Activated naive CD4-positive, alpha-beta T cell treated with Interleukin-2 at 50 U/mL for 16 hours (primary cell): ENCODE measurements at places on chromosomes 4 and X.
A peak's percentile ranks its signal among the peaks of the same experiment; 100 is the strongest.

DNA sequence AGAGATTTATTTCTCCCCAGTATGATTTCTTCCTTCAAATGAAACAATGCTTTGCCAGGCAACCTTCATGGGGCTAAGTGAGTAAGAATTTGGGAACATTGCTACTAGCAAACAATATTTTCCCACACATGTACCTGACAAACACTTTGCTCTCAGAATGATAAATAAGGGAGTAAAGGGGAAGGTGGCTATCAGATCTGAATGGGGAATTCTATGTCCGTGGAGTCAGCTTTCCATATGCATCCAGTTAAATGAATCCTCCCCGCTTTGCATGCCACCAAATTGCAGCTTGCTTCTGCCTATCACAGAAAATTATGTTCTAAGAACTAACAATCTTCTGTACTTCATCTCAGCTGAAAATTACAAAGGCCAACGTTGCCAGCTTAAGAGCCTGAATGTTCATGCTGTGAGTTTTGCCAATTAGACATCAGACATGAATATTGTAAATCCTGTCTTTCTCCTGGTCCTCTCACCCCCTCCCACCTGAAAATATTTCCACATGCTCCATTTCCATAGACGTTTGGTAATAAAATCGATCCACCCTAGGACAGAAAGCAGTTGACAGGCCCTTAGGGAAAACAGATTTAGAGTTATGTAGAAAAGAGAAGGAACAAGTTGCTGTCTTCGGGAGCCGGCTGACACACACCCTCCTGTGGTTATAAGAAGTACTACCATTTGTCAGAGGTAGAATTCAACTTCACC lies 6.3 kb downstream of the MEPE start:
- no peak for DNase-seq

DNA sequence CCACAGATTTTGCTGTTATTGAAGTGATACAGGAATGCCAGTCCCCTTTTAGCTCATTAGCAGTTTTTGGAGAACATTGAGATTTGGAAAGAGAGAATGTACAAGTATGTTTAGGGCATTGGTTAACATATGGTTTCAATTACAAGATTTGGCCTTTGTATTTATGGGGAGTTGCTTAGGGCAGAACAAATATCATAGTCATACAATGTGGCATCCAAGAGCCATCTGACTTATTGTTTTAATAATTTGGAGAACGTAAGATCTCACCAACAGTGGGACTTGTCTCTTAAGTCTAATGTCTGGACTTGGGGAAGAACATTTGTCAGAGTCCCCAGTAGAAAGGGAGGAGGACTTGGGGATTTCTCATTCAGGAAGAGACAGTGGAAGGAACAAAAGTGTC lies 166.1 kb downstream of the STK32B start:
- DNase-seq: no peak

DNA sequence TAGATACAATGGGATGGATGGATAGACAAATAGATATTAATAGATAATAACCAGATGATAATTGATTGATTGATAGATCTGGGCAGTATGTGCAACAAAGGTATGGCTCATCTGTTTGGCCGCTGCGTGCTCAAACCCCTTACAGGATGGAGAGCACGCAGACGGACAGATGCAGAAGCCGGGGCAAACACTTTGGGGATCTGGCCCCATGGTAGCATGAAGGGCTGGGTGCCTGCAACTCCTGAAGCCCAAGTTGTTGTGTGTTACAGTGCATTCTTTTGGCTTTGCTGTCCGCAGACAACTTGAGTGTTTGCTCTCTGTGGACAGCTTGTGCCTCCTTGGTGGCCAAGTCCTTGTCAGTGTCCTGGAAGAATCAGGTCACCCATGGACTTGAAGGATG lies 10.6 kb upstream of the DHRSX start:
- DNase-seq: no peak

GRCh38 chr4:34365946-34366345 lies 1878.4 kb downstream of the ARAP2 start:
- DNase-seq: no peak

DNA sequence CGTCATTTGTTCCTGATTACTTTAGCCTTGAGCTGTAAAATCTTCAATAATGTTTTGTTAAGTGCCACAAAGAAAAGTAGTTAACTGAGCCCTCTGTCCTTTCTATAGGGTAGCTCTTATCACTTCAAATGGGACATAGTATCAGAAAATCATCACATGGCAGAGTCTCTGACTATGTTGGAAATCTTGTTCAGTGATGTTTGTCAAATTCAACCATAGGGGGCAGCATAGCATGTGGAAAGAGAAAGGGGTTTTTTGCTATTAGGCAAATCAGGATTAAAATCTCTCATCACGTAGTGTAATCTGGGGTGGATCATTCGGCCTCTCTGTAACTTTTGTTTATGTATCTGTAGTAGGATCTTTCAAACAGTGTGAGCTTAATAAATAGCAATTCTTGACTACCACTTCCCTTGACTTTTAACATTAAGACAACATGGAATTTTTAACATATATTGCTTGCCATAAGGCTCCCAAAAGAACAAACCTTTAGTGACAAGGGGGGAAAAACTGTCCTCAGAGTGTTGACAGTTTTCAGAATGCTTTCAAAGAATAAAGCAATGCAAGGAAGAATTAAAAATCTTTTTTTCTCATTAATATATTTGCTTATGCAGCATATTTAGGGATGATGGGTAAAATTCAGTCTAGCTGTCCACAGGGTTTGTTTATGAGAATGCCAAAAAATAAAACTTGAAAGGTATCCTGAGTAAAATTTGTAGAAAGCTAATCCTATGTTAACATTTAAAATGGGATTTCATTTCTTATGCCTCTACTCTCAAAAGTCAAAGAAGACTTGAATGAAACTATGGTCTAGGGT lies 127.2 kb downstream of the FBXW7 start:
- DNase-seq: no peak

DNA sequence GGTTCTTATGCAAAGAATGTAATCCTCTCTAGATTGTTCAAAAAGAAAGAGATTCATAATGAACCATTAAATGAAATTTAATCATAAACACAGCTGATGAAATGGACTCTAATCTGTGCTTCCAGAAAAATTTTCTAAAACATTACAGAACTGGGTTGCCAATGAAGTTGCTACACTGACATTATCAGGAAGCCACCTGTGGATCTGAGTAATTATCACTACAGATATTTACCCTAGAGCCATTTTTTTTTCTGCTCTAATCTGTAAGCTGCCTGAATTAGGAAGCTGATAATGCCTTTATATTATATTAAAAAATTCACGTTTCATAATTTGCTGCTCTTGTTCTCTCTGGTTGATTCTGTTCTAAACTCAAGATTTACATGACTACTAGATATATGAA lies 380.1 kb downstream of the GRIA2 start:
- DNase-seq: no peak

GRCh38 chr4:107196312-107196711 lies 160.2 kb upstream of the DKK2 start:
- no peak for DNase-seq

GRCh38 chr4:41294445-41295062 lies 37.8 kb downstream of the UCHL1 start:
- no peak for DNase-seq

GRCh38 chr4:89024051-89024675 lies 32.8 kb downstream of the FAM13A start:
- DNase-seq: peak; percentile 29

- no peak for DNase-seq
Measured at GRCh38 chr4:90542216-90542615, 415.0 kb downstream of the CCSER1 start.

DNA sequence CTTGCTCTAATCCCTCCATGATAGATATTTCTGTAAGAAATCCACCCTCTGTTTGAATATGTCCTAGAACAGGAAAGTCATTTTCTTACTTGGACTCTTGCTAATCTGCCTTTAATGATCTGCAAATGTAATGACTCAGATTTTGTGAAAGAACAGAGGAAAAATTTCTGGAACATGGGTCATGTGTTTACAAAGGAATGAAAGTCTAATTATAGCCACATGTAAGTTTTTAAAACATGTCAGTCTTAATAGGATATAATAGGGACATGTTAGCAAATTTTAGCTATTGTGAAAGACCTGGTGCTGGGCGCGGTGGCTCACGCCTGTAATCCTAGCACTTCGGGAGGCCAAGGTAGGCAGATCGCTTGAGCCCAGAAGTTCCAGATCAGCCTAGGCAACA lies 47.6 kb downstream of the GRK4 start:
- DNase-seq: no peak

DNA sequence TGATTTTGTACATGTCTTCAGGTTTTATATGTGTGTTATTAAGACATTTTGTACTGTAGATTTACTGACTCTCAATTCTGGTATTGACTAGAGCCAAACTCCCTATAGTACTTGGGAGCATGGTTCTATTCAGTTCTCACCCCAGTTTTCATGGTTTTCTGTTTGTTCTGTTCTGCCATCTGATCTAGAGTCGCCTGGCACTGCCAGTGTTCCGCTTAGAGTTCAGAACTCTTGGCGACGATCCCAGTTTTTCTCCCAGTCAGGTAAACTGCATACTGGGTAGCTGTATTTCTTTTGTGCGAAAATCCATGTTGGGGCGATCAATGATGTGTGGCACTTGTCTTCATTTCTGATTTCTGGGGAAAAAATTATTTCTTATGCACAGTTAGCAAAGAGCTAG lies 78.0 kb downstream of the PHOX2B start:
- no peak for DNase-seq

- DNase-seq: no peak
Measured at GRCh38 chrX:153414856-153415510, 3.7 kb downstream of the ZFP92 start.

DNA sequence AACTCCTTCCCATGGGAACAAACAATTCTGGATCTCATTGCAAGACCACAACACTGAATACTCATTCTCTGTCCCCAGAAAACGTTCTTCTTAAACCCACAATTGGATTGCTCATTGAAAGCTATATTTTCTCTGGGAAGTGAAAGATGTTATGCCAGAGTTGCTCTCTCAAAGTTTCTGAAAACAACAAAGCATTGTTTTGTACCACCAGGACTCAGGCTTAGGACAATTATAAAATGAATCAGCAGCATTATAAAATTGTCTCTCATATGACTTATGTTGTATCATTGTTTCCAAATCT lies 26.5 kb downstream of the TFDP3 start:
- no peak for DNase-seq

DNA sequence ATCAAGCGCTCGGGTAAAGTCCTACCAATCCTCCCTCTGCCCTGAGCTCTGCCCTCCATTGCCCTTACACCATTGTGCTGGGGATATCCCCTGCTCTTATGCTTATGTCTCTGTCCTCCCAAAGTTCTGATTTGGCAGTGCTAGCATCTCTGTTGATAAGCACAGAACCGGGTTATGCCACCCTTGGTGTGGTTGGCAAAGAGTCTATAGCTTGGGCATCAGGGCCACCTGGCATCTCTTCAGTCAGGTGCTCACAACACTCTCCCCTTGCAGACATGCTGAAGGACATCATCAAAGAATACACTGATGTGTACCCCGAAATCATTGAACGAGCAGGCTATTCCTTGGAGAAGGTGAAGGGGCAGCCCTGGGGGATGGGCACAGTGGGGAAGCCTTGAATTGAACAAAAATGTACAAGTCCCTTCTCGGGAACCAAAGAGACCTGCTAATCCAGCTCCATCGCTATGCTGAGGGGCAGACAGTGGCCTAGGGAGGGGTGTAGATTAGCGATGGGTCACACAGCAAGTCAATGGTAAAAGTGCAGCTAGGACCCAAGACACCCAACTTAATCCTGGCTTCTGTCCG lies 3.8 kb downstream of the MAGED2 start:
- DNase-seq: no peak
